Activated naive CD8-positive, alpha-beta T cell treated with anti-CD3 and anti-CD28 coated beads, Interleukin-2, amount 10 ng/mL, durations not matched to agents 7 days and 5 days (primary cell): ENCODE measurements at places on chromosomes 6 and 20. TPM values are rescaled to one million over a fixed set of nuclear protein-coding genes. Genes with fewer than 3 reads are reported as not detected.

Gene SIRPB1
- total RNA-seq = 6.5 TPM

DNA sequence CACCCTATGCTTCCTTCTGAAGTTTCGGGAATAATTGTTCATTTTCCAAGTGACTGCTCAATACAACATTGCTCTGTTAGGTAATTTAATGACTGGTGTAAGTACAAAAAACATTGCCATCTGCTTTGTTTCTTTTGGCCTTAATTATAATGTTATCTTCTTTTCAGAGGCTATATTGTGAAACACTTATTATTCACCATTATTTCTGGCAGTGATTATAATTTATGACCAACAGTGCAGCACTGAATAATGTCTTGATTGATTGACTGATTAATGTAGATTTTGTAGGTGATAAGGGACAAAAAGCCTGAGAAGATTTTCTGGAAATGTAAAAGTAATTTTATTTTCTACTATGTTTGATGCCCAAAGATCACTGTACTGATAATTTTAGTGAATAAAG, 377.7 kb downstream of the PLCB1 start:
- no peak for DNase-seq

DNA sequence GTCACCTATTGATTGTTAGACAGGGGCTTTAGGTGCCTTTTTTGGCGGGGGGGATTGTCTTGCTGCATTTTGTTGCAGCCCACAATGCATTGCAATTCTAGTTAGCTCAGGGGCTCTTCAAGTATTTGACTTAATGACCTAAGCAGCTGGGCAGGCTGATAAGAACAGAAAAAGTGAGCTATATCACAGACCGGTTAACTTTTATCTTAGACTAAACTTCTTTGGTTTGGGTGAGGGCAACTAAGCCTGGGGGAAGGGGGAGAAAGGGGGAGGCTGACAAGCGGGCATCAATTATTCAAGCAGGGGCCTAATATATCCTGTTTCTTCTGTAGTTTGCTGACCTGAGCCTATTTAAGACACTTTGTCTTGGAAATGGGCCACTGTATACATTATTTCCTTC, 66.0 kb upstream of the GPR6 start:
- no peak for DNase-seq

- DNase-seq = peak; percentile 25
These were observed 78.5 kb upstream of the BHLHE23 start for GRCh38 chr20:63085151-63085861.

GRCh38 chr6:54448617-54449016, 140.4 kb downstream of the TINAG start:
- DNase-seq = no peak
